ENCODE measurements at places on chromosomes 11 and 22.

DNA sequence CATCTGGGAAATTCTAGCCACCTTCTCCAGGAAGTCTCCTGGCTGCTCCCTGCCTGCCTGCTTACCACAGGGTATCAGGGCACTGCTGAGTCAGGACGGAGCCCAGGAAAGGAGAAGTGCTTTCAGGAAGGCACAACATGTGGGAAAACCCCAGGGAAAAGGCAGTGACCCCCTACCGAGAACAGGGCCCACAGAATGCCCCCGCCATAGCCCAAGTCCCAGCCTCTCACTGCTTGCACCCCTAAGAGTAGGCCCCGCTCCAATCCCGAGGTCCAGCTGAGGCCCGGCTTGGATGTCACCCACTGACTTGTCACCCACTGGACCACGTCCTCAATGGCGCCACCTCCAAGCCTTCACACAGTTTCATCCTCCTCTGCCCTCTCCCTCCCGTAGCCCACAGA is 34.1 kb downstream of the ARAP1 start:
- DNase-seq: no peak

- DNase-seq: no peak
Observed at GRCh38 chr11:62151737-62152102, 27.9 kb downstream of the INCENP start.

DNA sequence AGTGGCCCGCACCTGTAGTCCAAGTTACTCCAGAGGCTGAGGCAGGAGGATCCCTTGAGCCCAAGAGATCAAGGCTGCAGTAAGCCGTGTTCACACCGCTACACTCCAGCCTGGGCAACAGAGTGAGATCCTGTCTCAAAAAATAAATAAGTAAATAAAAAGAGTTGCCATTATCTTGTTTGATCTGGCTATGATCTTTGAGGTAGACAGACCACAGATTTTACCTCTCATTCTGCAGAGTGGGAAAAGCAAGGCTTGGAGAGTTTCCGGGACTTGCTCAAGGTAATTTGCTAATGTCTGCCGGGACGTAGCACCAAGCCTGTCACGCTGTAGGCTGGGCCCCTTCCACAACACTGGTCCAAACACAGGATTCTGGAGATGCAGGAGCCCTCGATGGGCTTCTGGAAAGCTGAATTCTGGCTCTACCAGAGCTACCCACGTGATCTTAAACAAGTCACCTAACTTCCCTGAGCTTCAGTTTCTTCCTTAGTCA is 6.8 kb downstream of the GRAP2 start:
- DNase-seq: no peak

- DNase-seq: no peak
Observed at GRCh38 chr11:122977470-122978298, 4.0 kb downstream of the BSX start.

DNA sequence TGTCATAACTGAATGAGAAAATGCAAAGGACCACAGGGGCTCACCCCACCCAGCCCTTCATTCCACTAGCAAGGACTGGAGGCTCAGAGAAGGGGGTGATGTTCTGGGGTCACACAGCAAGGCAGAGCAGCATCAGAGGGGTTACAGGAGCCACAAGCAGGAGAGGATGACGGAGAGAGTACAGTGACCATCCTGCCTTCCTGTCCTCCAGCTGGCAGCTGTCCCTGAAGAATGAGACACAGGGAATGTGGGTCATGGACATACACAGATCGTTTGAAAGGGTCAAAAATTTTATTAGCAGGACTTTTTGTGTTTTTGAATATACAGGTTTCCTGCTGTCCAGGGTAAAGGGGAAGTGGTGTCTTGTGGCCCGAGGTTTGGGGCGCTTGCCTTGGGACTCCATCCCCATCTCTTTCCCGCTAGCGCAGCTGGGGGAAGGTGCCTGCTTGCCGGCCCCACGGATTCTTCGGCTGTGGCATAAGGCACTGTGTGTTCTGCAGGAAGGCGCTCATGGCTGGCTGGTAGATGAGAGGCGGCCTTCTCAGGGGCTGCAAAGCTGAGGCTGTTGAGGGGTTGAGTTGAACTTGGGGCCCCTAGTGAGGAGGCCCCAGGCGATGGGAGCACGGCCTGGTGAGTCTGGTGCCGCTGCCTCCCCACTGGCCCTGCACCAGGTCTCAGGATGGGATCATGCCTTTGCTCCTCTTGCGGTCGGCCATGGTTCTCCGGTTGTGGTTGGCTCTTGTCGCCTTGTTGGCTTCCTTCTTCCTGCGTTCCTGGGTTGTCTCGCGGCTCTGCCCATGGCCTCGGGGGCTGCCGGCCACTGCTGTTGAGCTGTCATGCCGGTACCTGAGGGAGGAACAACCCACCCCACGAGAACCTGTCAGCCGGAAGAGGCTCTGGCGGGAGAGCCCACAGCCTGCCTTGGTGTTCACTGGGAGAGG is 21.4 kb downstream of the UQCR10 start:
- DNase-seq: no peak

DNA sequence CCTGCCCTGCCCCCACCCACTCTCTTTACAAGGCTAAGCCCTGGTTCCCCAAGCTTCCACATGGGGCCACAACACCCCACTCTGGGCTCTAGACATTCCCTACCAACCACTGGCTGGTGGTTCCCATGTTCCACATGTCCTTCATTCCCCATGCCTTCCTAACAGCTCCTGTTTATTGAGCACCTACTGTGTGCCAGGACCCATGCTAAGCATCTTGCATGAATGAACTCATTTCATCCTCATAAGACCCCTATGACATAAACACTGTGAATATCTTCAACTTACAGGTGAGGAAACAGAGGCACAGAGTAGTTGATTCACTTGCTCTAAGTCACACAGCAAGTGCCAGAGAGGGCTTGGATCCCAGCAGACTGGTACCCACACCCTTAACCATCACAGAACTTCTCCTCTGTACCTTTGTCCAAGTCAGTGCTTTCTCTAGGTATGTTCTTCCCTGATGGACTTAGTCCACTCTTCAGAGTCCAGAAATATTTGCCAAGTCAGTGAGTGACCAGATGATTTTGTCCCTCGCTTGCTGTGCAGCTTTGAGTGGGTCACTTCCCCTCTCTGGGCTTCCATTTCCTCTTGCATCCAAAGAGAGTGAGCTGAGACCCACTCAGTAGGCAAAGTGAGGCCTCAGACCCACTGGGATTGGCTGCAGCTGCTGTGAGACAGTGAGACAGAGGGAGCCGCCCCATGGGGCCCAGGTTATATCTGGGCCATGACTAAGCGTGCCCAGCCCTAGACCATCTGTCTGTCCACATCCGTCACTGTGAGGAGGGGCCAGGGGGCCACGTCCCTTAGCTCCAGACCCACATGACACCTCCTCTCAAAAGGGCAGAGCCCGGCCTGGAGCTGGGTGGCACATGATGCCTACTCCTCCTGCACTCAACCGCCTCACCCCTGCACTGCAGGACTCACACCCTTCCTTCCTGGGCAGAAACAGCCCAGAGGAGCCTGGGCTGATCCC is 132.4 kb downstream of the MN1 start:
- no peak for DNase-seq

- no peak for DNase-seq
Observed at GRCh38 chr11:36278531-36279282, 10.5 kb downstream of the COMMD9 start.

GRCh38 chr11:75333807-75334140 is 17.7 kb downstream of the ARRB1 start:
- no peak for DNase-seq

- DNase-seq: no peak
Observed at GRCh38 chr11:1077417-1078119, 2.9 kb downstream of the MUC2 start.

DNA sequence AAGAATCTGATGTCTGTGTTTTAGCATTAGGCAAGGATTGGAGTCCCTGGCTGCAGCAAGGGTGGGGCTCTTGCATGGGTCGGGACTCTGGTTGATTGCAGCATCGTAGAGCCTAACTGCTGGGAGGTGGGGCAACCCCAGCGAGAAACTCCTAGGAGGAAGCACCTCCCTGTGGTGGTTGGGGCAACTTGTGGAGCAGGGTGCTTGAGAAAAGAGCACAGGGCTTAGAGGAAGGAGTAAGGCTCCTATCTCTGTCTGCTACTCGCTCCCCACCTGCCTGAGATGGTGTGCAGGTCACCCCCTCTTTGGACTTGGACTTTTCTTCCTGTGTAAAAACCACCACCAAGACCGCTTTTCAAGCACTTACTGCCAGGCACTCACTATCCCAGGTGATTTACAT is 15.6 kb downstream of the SREBF2 start:
- DNase-seq: no peak

GRCh38 chr22:36036167-36036624 is 7.6 kb upstream of the RBFOX2 start:
- no peak for DNase-seq

GRCh38 chr22:44585559-44586350 is 87.7 kb upstream of the RTL6 start:
- DNase-seq: no peak

GRCh38 chr11:748007-748359 is 719 bp downstream of the TALDO1 start:
- DNase-seq: no peak

DNA sequence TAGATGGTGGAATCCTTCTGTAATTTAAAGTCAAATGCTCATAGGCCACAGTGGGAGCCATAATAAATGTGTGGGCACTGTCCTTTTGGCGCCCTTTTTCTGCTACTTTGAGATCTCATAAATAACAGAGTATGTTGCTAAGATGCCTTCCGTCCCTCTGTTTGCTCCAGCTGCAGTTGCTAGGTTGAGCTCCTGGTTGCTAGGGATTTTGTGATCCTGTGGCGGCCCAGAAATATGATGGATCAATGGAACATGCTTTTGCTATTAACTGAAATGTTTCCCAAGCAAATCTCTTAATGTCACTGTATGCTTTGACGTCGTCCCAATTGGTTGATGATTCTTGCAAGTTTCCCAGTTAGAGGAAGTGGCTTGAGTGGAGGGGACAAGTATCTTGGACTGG is 53.5 kb downstream of the MYO18B start:
- no peak for DNase-seq

GRCh38 chr11:4368286-4368685 is at the start of gene OR52B4:
OR52B4 (minus strand) TSS chr11:4368386; CDS start chr11:4368295, 91 bp downstream.
- no peak for DNase-seq

DNA sequence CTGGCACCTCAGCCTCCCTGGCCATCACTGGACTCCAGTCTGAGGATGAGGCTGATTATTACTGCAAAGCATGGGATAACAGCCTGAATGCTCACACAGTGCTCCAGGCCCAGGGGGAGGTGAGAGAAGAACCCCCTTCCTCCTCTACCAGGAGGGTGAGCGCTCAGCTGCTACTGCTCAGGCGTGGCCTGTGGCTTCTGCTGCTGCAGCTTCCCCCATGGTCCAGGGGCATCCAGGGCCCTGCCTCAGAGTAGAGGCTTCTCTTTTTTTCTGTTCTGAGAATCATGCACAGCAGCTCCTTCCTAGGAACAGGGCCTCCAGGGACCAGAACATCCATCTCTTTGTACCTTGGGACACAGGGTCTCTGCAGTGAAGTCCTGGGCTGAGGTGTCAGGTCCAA is 83.1 kb downstream of the VPREB1 start:
- no peak for DNase-seq

DNA sequence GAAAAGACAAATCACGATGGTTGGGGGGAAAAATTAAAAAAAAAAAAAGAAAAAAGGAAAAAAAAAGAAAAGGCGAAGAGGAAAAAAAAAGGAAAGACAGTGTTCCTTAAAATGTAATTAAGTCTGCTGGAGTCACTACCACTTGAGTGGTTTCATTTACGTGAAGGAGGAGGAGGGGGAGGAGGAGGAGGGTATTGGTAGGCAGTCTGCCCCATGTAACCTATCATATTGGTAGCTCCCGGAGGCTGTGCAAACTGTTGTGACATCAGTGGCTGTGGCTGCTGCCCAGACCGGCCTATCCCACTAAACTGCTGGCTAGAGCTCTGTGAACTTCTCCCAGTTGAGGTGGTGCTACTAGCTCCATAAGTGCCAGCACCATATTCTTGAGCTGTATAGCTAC is 17.9 kb downstream of the KDELR3 start:
- no peak for DNase-seq

GRCh38 chr22:41436322-41437113 is 10.1 kb downstream of the TOB2 start:
- DNase-seq: no peak

DNA sequence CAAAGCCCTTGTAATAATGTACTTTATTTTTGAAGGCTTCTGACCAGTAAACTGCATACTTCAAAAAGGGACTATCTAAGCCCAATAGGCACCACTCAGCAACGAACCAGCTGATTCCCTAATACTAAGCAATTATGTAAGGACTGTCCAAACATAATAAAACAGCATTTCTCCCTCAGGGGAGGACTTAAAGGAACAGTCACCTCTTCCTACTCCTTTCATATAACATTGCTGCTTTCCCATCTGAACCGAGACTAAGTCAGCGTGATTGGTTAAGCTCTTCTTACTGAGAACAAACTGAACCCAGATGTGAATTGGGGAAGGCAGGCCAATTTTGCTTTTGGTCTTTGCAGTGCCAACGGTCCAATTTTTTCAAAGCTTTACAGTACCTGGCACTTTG is 420.0 kb downstream of the METTL15 start:
- no peak for DNase-seq

GRCh38 chr11:46369458-46370152 is 11.9 kb upstream of the MDK start:
- peak; percentile 64 for DNase-seq

DNA sequence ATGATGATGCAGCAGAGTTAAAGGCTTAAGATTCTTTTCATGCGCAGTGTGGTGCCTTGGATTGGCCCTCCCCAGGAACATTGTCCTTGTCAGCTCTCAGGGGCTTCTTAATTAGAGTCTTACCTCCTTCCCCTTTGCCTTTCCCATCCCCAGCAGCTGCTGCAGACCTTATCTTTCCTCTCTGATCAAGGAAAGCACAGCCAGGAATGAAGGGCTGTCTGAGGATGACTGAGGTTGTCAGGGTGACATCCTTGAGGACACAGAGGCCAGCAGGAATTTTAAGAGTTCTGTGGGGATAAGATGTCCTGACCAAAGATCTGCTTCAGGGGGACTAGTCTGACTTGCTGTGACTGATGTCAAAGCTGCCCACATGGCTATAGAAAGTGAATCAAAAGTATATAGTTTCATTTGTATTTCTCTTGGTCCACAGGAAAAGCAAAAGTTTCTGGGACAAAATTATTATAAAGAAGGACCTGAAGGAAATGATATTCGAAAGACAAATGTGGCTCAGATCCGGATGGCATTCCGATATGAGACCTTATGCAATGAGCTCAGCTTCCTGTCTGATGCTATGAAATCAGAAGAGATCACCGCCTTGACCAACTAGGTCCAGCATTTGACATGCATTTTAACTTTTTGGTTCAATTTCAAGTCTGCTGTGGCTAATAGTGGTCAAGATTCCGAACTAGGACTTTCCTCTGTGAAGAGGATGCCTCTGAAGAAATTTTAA is 35.5 kb downstream of the RNF141 start:
- no peak for DNase-seq

DNA sequence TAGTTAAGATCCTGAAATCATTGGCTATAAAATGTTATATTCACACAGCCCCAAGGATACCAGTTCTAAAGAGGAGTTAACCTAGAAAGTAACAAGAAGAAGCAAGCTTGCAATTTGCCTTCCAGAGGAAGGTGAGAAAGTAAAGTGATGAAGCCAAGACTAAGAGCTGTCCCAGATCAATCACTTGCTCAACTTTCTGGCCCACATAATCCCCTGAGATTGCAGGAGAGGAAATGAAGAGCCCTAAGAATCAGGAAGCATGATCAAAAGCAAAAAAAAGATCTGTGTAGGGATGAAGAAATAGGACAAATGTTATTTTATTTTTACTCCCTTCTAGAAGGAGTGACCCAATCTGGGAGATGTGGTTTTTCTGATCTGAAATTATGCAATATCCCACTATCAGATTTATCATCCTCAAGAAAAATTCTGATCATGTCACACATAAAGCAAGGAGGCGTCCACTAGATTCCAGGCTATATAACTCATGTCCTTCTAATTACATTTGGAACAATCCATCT is 180.3 kb upstream of the GUCY1A2 start:
- no peak for DNase-seq

GRCh38 chr11:21931436-21932101 is 261.3 kb upstream of the ANO5 start:
- no peak for DNase-seq

Measured in mammary epithelial cell (primary cell).